ENCODE measurements at places on chromosomes 2 and 18. TPM values are rescaled to one million over a fixed set of nuclear protein-coding genes. Genes with fewer than 3 reads are reported as not detected.

CFAP221 gene
- total RNA-seq: not detected

DSG2 gene
- total RNA-seq: 0.32 TPM

OTX1 gene
- total RNA-seq: not detected

CNGA3 gene
- total RNA-seq: not detected

CYP26B1 gene
- total RNA-seq: not detected

RESP18 gene
- not detected for total RNA-seq

IL1RL2 gene
- total RNA-seq: not detected

DSEL gene
- 0.08 TPM for total RNA-seq

GBX2 gene
- total RNA-seq: not detected

SRD5A2 gene
- not detected for total RNA-seq

RGPD3 gene
- 0.24 TPM for total RNA-seq

CFAP210 gene
- not detected for total RNA-seq

GRCh38 chr2:39725401-39725800, 53.7 kb downstream of the THUMPD2 start:
- peaks cover 9% of the 10 kb centered on the region for H3K27me3 ChIP-seq
- peaks cover 2% of the 10 kb centered on the region for H3K36me3 ChIP-seq
- no peak overlapping the region for H3K4me3 ChIP-seq
- no peak overlapping the region for H3K27ac ChIP-seq
- H3K4me1 ChIP-seq: peaks cover 7% of the 10 kb centered on the region
- DNase-seq: no peak

DNA sequence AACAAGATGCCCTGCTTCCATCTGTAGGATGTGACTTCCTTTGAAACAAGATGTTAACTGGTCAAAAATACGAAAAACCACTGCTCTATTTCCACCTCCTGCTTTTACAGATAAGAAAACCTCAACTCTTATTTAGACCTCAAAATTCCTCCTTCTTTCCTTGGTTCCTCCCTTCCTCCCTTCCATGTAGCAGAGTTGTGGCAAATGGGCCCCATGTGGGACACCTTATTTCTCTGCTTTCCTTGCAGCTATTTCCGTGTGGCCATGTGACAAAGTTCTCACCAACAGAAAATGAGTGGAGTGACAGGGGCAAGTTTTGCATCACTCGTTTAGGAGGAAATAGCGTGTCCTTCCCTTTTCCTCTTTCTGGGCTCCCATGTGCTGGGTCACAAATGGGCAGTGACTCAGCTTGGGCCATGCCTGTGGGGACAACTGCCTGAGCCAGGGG, 69.4 kb upstream of the SMAD2 start:
- peaks cover 16% of the 10 kb centered on the region for H3K4me1 ChIP-seq
- no peak for DNase-seq
- H3K27ac ChIP-seq: no peak overlapping the region
- H3K36me3 ChIP-seq: no peaks in the 10 kb centered on the region

DNA sequence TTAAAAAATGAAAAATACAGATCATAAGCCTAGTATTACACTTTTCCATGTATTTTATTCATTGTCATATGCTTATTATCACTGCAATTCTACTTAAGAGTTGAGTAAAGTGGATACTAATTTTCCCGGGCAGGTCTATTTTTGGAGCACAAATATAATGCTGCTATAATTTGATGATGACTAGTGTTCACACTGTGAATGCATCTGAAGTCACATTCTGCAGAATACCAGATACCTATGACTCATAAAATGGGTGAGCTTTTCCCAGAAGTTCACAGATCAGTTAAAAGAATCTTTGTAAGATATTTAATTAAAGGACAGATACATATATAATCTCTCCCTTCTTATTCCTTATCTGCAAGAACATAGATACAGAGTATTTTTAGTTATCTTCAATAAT, 79.8 kb upstream of the MC4R start:
- no peaks in the 10 kb centered on the region for H3K27me3 ChIP-seq
- DNase-seq: no peak
- H3K4me3 ChIP-seq: no peak overlapping the region
- no peak overlapping the region for H3K27ac ChIP-seq
- no peaks in the 10 kb centered on the region for H3K36me3 ChIP-seq
- no peaks in the 10 kb centered on the region for H3K4me1 ChIP-seq

DNA sequence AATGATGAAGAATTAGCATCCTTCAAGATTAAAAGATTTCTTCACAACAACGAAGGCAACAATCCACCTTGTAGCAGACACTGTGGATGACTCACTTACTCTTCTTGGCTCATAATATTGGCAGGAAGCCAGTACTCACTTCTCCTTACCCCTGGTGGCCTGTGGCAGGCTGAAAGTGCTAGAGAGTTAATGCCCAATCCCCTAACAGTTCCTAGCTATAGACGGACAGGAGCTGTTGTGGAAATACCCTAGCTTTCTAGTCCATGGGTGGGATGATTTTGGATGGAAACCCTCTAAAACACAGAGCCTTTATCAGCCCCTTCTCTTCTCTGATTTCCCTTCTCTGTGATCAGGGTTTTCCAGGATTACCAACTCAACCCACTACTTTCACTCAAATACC, 128.6 kb upstream of the NYAP2 start:
- no peaks in the 10 kb centered on the region for H3K4me1 ChIP-seq
- H3K4me3 ChIP-seq: no peak overlapping the region
- peak; percentile 24 for DNase-seq
- no peak overlapping the region for H3K27ac ChIP-seq
- H3K27me3 ChIP-seq: peaks cover 4% of the 10 kb centered on the region

- peak overlapping the region; percentile 83 for H3K27ac ChIP-seq
- H3K27me3 ChIP-seq: no peaks in the 10 kb centered on the region
- H3K4me1 ChIP-seq: peaks cover 93% of the 10 kb centered on the region
- H3K36me3 ChIP-seq: peaks cover 94% of the 10 kb centered on the region
Measured at GRCh38 chr2:113181258-113182051, 7.7 kb downstream of the PSD4 start.

- peak; percentile 72 for DNase-seq
- H3K4me3 ChIP-seq: no peak overlapping the region
- H3K27ac ChIP-seq: no peak overlapping the region
- peaks cover 27% of the 10 kb centered on the region for H3K27me3 ChIP-seq
- no peaks in the 10 kb centered on the region for H3K36me3 ChIP-seq
Measured at GRCh38 chr2:198309673-198310280, 505.4 kb downstream of the PLCL1 start.

DNA sequence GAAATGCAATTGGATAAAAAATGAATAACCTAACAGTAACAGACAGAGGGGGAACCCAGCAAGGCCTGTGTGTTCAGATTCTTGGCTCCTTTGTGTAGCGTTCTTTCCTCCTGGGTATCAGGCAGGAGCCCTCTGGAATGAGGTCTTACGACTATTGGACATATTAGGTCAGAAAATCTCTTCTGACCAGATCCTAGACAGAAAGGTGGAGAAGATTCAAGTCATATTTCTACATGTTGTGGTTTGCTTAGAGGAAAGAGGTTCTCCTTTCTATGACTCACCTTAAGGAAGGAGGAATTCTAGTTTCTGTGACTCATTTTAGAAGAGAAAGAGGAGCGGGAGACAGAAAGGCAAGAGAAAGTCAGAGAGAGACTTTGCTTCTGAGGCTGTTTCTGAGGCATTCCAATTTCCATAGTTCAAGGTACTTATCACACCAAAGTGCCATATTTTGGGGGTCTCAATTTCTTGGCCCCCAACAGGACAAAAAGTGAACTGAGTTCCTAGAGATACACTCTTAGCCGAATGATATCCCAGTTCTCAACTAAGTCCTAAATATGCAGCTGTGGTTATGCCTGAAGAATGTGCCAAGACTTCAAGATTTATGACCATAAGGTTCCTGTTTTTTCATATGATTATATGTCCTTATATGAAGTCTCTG, 618.6 kb downstream of the ZEB2 start:
- H3K36me3 ChIP-seq: no peaks in the 10 kb centered on the region
- DNase-seq: no peak
- H3K27ac ChIP-seq: no peak overlapping the region
- H3K27me3 ChIP-seq: peaks cover 6% of the 10 kb centered on the region

DNA sequence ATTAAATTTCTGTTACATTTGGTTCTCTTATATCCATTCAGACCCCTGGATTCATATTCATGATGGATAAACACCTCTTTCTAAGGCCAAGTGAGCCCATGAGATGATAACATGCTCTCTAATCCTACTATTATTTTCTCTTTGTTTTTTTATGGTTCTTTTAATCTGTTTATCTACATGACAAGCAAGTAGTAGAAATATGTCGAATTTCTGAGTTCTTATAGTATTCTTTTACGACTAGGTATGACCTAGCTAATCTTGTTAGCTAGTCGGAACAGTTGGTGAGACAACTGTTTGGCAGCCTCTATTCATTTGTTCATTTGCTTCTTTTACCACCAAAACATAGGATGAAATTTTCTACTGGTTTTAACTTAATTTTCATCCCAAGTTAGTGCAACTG, 98.1 kb upstream of the SCG2 start:
- H3K4me3 ChIP-seq: no peak overlapping the region
- H3K27ac ChIP-seq: no peak overlapping the region
- peaks cover 5% of the 10 kb centered on the region for H3K4me1 ChIP-seq
- peaks cover 4% of the 10 kb centered on the region for H3K27me3 ChIP-seq

DNA sequence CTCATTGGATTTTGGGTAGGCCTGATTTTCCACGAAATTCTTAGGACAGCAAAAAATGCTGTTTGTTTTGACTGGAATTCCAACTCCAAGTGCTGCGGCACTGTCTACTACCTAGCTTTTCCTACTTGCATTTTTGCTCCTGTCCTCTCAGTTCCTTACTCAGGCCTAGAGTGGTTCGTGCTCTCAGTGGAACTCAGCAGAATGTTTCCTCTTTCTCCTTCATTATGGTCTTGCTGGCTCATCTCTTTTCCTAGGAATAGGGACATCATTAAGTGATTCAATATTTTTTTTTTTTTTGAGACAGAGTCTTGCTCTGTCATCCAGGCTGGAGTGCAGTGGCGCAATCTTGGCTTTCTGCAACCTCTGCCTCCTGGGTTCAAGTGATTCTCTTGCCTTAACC, 37.9 kb downstream of the GEMIN6 start:
- peaks cover 23% of the 10 kb centered on the region for H3K36me3 ChIP-seq
- H3K27ac ChIP-seq: no peak overlapping the region
- H3K27me3 ChIP-seq: no peaks in the 10 kb centered on the region
- H3K4me1 ChIP-seq: no peaks in the 10 kb centered on the region
- no peak for DNase-seq
- H3K4me3 ChIP-seq: no peak overlapping the region

DNA sequence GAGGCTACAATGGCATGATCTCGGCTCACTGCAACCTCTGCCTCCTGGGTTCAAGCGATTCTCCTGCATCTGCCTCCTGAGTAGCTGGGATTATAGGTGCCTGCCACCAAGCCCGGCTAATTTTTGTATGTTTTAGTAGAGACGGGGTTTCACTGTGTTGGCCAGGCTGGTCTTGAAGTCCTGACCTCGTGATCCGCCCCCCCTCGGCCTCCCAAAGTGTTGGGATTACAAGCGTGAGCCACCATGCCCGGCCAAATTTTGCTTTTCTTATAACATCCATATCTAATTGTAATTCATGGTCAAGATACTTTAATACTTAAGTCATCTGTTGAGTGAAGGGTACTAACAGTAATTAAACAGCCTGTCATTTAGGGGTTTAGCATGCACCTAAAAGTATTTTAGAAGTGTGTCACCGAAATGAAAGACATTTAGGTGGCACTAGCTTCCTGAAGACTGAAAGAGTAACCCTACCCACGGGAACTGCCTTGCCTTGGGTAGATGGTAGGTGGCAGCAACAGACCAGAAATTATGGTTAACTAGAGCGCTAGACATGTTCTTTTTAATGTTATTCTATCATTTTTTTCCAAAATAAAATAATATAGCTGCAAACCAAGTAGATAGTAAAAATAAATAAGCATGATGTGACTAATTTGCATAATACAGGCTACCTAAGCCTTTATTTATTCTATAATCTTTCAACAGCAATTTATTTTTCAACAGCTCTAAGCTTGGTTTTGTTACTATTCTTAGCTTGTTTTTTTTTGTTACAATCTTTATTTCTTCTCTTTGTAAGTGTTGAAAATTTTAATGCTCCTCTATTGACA, 8.6 kb upstream of the ACYP2 start:
- peaks cover 10% of the 10 kb centered on the region for H3K4me1 ChIP-seq
- H3K36me3 ChIP-seq: no peaks in the 10 kb centered on the region
- no peak overlapping the region for H3K4me3 ChIP-seq
- peaks cover 6% of the 10 kb centered on the region for H3K27me3 ChIP-seq
- no peak overlapping the region for H3K27ac ChIP-seq
- peak; percentile 67 for DNase-seq

GRCh38 chr2:72157871-72158771, 10.5 kb upstream of the CYP26B1 start:
- H3K4me3 ChIP-seq: no peak overlapping the region
- DNase-seq: no peak
- H3K27ac ChIP-seq: no peak overlapping the region
- H3K27me3 ChIP-seq: peaks cover 27% of the 10 kb centered on the region
- no peaks in the 10 kb centered on the region for H3K4me1 ChIP-seq
- no peaks in the 10 kb centered on the region for H3K36me3 ChIP-seq

- no peak for DNase-seq
- peaks cover 6% of the 10 kb centered on the region for H3K4me1 ChIP-seq
- H3K27me3 ChIP-seq: peaks cover 19% of the 10 kb centered on the region
- no peak overlapping the region for H3K27ac ChIP-seq
- no peaks in the 10 kb centered on the region for H3K36me3 ChIP-seq
Measured at GRCh38 chr2:99085421-99085820, 56.1 kb upstream of the C2orf15 start.

GRCh38 chr2:75284345-75284744, 85.0 kb upstream of the TACR1 start:
- H3K4me1 ChIP-seq: no peaks in the 10 kb centered on the region
- DNase-seq: no peak
- H3K4me3 ChIP-seq: no peak overlapping the region
- H3K27me3 ChIP-seq: no peaks in the 10 kb centered on the region

DNA sequence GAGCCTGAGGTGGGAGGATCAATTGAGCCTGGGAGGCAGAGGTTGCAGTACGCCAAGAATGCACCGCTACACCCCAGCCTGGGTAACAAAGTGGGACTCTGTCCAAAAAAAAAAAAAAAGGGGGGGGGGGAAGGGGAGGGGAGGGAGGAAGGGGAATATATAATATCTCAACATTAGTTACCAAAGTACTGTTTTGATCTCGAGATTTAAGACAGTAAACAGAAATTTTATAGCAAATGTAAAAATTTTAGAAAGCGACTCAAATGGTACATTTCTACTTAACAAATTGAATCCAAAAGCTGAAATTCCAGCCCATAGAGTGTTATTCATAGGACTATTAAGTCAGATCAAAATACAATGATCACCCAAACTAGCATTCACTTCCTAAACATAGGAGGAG, 60.8 kb downstream of the CWC22 start:
- H3K4me3 ChIP-seq: no peak overlapping the region
- H3K4me1 ChIP-seq: no peaks in the 10 kb centered on the region
- no peaks in the 10 kb centered on the region for H3K27me3 ChIP-seq
- H3K36me3 ChIP-seq: peaks cover 32% of the 10 kb centered on the region
- H3K27ac ChIP-seq: no peak overlapping the region
